ENCODE measurements at places on chromosomes 12 and 14.

GRCh38 chr12:77696183-77696582 is 134.5 kb upstream of the NAV3 start:
- DNase-seq = no peak

GRCh38 chr12:114508529-114509129 is 102.7 kb upstream of the TBX5 start:
- DNase-seq = peak; percentile 72

DNA sequence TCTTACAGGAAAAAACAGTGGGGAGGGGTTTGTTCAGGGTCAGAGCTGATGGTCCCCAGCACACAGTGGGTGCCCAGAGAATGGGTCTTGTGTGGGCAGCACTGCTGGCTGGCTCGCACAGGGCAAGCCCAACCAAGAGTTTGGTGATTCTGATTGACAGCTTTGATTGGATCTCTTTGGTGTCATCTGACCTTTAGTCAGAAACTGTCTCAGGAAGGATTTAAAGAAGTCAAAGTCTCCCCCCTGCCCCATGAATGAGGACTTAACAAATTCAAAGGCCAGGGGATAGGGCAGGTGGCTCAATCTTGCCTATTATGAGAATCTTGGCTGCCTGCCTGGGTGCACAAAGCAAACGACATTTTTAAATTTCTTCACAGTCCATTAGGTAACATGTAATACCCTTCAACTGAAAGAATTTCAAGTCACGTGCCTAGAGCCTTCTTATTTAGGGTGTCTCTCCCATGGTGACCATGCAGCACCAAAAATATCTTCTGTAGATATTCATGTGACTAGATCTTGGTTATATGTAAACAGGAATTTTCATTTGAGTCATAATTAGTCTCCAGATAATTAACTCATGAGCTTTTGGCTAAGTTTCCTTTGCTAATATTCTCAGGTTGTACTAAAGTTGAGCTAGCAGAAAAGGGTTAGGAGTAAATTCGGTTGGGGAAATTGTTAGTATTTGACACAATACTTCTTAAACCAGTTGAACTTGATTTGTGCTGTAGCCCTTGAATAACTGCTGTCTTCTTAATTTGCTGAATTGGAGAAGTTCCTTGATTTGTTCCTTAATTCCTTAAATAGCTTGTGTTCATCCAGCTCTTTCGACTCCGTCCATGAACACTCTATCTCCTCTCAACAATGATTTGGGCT is 54.5 kb upstream of the HECTD1 start:
- DNase-seq = no peak

- no peak for DNase-seq
Measured at GRCh38 chr12:32107359-32108267, 966 bp downstream of the BICD1 start.

GRCh38 chr14:37709419-37710195 is 114.2 kb downstream of the TTC6 start:
- DNase-seq = no peak

GRCh38 chr12:57103856-57104255 is 7.3 kb downstream of the STAT6 start:
- no peak for DNase-seq

DNA sequence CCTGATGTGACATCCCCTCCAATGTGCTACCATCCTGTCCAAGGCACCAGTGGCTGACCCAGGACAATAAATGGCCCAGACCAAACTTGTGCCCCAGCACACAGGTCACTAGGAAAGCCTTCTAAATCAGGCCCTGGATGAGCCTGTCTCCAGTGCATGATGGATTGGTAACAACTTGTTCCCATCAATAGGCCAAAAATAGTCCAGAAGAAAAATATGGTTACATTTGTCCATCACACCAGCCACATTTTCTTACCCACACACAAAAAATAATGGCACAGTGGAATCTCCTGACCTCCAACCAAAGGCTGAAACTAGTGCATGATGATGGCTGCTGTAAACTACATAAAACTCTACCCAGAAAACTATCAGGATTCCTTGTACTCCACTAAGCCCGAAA is 228.4 kb downstream of the SPTSSA start:
- DNase-seq = no peak

- DNase-seq = no peak
Measured at GRCh38 chr12:94286583-94287244, 138.3 kb downstream of the PLXNC1 start.

GRCh38 chr12:9673404-9674225 is 4.1 kb downstream of the CLEC2D start:
- no peak for DNase-seq

DNA sequence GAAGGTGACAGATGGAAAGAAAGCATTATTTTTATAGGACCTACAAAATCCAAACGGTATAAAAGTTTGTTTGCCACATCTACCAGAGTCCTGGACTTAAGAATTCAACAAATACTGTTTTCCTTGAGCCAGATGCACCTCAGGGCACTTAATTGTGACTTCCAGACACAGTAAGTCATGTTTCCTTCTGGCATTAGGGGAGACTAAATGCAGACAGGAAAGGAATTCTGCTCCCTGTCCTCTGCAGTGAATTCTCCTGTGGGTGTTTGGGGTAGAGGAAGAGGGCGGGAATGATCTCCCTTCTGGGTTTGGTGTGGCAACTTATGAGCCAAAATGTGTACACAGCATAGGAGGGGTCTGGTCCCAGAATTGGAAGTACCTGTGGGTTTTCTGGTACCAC is 93.9 kb upstream of the ZDHHC17 start:
- no peak for DNase-seq

GRCh38 chr14:105173901-105174894 is 5.6 kb upstream of the JAG2 start:
- DNase-seq = no peak

- no peak for DNase-seq
Measured at GRCh38 chr12:10385166-10385613, 4.7 kb downstream of the KLRK1 start.

DNA sequence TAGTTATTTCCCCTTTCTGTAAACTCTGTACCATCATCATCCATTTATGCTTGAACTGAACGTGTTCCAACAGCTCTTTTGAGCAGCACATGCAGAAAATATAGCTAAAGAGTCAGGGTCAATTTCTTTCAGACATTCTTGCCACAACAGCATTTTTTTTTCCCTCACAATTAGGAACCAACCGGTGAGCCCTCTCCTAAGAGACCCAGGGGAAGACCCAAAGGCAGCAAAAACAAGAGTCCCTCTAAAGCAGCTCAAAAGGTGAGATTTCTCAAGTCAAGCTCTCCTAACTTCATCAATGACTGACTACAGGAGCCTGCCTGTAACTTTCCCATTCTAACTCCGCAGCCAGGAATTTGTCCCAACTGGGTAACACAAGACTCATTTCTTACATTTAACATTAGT is 3.5 kb downstream of the HMGA2 start:
- no peak for DNase-seq

DNA sequence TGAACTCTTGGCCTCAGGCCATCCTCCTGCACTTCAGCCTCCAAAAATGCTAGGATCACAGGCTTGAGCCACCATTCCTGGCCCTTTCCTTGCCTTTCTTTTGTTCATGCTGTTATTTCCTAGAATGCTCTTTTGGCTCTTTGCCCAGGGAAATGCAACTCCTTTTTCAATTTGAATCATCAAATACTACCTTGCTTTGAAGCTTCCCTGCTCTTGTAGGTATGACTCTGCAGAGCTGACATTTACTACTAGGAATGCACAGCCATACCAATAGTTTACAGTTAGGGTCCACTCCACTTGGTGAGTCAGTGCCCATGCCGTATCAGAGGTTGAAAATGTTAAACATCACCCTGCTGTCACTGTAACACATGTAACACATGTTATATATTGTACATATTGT is 107.0 kb upstream of the CRY1 start:
- DNase-seq = no peak

DNA sequence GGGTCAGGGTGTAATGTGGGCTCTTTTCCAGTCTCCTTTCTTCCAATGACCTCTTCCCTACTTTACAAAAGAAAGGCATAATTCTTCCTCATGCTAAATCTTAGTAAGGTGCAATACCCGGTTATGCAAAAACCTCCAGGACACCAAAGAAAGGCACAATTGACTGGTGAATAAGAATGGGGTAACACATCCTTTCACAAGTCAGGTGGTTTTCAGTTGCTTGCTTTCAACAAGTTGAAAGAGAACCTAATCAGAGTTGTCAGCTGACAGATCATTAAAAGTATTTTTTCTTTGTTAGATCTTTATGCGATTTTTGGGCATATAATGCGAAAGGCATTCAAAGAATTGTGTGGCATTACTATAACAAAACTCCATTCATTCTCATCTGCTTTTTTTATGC is 1.3 kb upstream of the AEBP2 start:
- DNase-seq = no peak

GRCh38 chr14:67409461-67409860 is 2.5 kb downstream of the PLEK2 start:
- no peak for DNase-seq

DNA sequence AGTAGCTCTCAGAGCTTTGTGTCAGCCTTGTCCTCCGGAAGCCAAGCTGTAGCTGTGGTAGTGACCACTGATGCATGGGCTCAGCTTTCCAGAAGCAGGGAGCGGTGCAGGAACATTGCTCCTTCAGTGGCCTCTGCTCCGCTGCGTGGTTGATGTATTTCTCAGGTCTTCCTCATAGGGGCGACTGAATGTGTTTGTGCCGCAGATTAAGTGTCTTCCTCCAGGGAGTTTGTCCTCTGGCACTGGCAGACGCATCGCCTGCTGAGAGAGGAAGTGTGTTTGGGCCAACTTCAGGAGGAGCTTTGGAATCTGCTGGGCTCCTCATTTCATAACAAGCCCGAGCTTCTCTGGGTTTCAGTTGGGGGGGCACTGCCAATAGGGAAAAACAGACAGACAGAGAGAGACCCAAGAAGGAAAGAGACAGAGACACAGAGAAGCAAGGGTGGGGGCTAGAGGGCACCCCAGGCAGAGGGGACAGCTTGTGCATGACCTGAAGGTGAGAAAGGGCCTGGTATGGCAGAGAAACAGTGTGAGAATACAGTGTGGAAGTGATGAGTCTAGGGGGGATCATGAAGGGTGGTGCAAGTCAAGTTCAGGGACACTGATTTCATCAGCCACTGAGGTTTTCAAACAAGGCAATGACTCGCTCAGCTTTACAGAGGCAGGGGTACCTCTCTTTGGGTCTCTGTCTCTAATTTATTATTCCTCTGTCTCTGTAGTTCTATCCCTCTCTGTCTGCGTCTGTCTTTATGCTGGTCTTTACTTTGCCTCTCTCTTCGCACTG is 69.4 kb upstream of the PRIMA1 start:
- peak; percentile 22 for DNase-seq

DNA sequence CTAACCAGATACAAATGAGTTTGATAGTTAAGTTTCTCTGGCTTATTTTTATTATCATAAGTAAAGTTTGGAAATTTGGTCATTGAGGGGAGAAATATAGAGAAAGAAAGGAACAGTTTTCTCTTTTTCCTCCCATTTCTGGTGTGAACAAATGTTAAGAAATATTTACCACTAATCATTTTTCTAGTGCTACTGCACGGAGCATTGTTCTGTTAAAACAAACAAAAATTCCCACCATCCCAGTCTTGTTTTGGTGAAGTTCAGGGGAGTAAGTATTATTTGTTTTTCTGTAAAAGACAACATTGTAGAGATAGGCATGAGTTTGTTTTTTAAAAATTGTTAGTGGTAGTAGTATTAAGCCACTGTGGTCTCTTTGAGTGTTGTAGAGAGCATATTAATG is 135.3 kb downstream of the FGD4 start:
- no peak for DNase-seq

DNA sequence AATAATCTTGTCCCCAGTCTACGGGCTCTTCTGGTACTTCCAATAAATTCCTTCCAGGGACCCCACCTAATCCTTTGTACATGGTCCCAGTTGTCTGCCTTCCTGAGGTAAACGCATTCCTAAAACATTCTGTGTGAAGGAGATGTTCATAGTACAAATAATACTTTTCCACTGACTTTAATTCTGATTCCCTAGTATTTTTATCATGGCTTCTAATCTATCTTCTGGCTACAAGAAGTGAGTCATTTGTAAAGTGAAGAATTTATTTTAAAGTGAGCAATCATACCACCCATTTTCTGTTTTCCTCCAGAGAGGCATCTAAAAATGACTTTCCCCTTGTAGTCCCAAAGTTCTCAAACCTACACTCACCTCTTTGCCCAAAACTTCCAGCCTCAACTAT is 65.9 kb upstream of the NUDT4 start:
- DNase-seq = no peak

GRCh38 chr12:23555180-23555824 is 394.2 kb downstream of the SOX5 start:
- DNase-seq = no peak

- DNase-seq = no peak
Measured at GRCh38 chr14:49636866-49637265, 1.8 kb upstream of the DNAAF2 start.

- no peak for DNase-seq
Measured at GRCh38 chr12:65977384-65977783, 153.1 kb downstream of the HMGA2 start.

DNA sequence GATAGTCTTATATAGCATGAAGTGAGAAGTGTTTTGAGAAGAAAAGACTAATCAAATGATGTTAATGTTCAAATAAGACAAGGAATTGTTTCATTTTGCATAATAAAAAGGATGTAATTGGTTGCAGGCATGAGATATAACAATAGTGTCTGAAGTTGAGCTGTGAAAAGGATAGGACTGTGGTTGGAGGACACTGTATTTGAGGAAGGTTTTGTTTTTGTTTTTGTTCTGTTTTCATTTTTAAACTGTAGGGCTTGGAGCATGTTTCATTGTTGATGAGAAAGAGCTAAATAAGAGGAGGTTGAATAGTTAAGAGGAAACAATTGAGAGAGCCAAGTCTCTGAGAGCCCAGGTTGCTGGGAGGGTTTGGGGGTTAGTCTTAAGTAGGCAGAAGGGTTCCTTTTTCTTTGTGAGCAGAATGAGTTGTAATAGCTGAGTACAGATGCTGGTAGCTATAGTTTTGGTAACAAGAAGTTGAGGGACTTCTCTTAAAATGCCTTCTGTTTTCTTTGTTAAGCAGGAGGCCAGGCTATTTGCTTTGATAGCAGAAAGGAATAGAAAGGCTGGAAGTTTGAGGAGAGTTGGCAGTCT is 58.4 kb downstream of the CCDC91 start:
- DNase-seq = no peak

GRCh38 chr14:35934499-35934898 is 108.4 kb downstream of the BRMS1L start:
- DNase-seq = no peak

- DNase-seq = no peak
Measured at GRCh38 chr14:74935360-74935680, 12.3 kb upstream of the RPS6KL1 start.

Measured in glutamatergic neuron (in vitro differentiated cells).